Activated T-cell treated with anti-CD3 and anti-CD28 coated beads for 4 hours (primary cell): ENCODE measurements at places on chromosomes 3 and 15.

- no peak for DNase-seq
Measured at GRCh38 chr15:27956285-27956684, 142.8 kb downstream of the OCA2 start.

DNA sequence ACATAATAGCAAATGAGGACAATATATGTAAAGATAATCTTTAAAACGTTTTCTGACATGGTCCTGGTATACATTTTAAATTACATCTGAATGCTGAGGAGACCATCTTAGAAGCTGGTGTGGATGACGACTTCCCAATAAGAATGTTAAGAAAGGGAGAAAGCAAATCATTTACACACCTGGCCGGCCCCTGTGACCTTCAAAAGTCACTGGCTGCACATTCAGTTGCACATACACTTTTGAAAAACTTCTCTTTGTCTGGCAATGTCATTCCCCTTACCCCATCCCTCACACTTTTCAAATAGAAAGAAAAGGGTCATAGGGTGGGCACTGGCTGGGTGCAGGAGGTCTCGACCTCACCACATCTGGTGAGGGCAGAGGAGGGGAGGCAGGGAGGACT, 391.0 kb downstream of the MECOM start:
- DNase-seq = no peak

GRCh38 chr15:64774037-64774628, 1.3 kb downstream of the RBPMS2 start:
- no peak for DNase-seq

GRCh38 chr3:137988152-137988551, 21.8 kb upstream of the CLDN18 start:
- no peak for DNase-seq

DNA sequence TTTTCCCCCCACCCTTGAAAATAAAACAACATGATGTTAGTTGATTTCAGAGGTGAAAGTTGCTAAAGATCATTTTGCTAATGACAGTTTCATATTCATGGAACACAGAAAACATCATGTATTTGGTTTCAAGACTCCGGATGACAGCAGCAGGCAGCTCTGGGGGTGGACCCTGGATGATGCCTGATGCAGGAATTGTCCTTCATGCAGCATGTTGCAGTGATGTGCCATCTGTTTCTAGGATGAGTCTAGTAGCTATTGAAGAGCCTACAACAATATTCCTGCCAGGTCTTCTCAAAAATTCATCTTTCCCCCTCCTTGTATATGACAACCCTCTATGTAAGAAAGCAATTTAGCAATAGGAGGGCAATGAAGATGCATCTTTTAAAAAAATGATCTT, 108.3 kb downstream of the SV2B start:
- no peak for DNase-seq

- DNase-seq = no peak
Measured at GRCh38 chr15:80604583-80605575, 90.2 kb upstream of the ABHD17C start.

DNA sequence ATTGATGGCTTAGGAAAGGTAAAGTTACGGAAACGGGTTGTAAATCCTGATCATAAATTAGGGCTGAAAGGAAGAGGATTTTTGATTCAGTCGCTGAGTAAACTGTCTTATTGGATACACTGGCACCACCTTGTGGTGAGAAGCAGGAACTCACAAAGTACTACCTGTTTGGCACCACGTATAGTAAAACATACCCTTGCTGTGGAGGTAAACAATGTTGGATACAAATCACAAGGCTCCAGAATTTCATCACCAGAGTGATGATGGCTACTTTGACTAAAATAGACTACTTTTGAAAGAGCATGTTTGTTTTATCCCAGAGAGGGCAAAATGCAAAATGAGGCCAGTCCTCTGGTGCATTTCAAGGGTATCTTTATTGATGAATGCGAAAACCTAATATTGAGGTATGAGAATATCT, 216.9 kb downstream of the IGSF11 start:
- peak; percentile 7 for DNase-seq
